ENCODE measurements at places on chromosomes 4 and X.

- DNase-seq = no peak
Observed at GRCh38 chr4:109218288-109218687, 84.2 kb downstream of the COL25A1 start.

GRCh38 chr4:146335763-146336409, 121.5 kb downstream of the REELD1 start:
- DNase-seq = no peak

- DNase-seq = no peak
Observed at GRCh38 chr4:158710814-158711213, 12.4 kb downstream of the PPID start.

GRCh38 chr4:152467101-152467500, 68.8 kb downstream of the FBXW7 start:
- no peak for DNase-seq

DNA sequence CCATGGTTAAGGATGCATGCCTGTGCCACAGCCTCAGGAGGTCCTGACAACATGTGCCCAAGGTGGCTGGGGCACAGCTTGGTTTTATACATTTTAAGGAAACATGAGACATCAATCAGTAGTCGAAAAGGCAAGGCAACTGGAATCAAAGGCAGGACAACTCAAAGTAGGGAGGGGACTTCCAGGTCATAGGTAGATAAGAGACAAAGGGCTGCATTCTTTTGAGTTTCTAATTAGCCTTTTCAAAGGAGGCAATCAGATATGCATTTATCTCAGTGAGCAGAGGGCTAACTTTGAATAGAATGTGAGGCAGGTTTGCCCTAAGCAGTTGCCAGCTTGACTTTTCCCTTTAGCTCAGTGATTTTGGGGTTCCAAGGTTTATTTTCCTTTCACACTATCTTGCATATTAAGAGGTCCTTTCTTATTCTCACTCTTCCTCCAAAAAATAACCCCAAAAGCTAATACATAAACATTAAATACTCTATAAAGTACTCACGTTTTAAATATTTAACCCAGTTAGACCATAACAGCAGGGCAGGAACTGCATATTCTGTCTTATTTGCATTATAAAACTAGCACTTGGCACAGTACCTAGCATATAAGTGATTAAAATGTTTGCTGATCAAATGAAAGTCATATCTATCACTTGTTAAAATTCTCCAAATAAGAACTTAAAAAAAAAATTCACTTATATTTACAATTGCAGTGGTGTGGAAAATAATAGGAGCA, 36.3 kb upstream of the UGT8 start:
- no peak for DNase-seq
